ENCODE measurements at places on chromosomes 2 and 18.
A peak's percentile ranks its signal among the peaks of the same experiment; 100 is the strongest.

DNA sequence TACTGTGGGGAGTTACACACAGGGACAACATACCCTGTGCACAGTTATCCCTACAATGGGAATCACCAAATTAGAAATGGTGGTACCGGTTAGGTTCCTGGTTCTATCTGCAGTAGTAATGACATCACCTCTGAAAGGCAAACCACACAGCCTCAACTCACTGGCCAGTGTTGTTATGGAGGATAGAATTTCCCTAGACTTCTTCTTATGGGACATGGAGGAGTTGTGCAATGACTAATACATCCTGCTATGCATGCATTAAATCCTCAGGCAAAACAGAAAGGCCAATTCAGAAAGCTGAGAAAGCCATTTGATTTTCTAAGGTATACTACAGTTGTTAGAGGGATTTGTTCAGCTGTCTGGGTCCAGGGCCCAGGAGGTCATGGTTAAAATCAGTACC is 439.3 kb downstream of the TMX3 start:
- DNase-seq = no peak

GRCh38 chr2:196176142-196176738 is 4.9 kb upstream of the STK17B start:
- peak; percentile 72 for DNase-seq

GRCh38 chr2:23691565-23691964 is 235.4 kb downstream of the ATAD2B start:
- no peak for DNase-seq

GRCh38 chr2:204834716-204835384 is 289.6 kb downstream of the PARD3B start:
- DNase-seq = no peak

DNA sequence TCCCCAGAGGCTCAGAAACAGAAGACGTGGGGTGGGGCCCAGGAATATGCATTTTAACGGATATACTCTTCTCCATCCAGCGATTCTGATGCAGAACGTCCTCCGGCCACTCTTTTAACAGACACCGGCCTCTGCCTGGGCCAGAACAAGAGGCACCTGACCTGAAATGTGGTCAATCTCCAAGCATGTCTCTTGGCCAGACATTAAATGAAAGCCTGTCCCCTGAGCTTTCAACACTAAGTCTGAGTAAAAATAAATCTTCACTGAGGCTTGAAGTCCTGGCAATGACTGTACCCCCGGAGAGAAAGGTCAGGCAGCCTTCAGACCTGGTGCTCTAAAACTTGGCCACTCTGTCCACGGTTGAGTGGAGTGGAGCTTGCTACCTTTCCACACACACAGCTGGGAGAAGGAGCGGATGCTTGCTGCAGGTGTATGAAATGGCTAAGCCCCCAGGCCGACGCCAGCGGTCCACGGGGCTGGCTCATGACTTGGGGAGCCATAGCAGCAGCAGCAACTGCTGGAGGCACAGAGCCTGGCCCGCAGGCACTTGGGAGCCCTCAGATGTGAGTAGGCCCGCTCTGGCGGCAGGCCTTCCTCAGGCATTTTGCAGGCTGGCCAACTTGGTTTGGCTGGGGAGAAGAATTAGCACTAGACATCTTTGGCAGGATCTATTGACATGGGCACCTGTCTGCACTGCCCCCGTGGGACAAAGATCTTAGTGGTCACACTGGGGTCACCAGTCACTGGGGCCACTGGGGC is 79.7 kb downstream of the TMEM17 start:
- DNase-seq = no peak

DNA sequence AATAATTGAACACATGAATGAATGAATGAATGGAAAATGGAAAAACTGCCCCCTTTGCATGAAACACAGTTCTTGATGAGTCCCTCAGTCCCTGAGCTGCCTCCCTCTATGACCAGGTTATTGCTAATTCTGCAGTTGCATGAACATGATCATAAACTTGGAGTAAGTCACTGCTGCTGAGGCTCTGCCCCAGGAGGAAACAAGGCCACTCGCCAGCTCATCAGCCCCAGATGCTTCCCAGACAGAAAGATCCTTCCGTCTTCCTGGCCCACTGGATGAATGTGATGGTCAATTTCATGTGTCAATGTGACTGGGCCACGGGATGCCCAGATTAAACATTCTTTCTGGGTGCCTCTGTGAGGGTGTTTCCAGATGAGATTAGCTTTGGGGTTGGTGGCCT is 16.4 kb downstream of the GPR45 start:
- no peak for DNase-seq

GRCh38 chr2:216689397-216689796 is 6.0 kb downstream of the IGFBP5 start:
- no peak for DNase-seq

GRCh38 chr2:196987649-196988364 is 61.3 kb upstream of the PGAP1 start:
- peak; percentile 42 for DNase-seq

DNA sequence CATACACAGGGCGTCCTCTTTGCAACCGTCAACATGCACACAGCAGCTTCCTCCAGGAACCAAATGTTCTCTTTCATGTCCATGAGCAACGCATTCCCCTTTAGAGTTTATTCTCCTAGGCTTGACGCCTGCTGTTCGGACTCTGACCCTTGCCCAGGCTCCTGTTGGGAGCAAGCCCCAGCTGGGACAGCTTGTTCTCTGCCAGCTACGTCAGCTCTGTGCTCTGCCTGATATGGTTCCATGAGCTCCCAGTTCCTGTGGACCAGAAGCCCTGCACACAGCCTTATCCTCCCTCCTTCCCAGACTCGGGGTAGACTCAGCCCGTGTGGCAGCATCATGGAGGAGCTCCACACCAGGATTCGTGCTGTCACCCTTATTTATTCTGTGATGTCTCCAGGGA is 253.1 kb upstream of the PXDN start:
- no peak for DNase-seq

- no peak for DNase-seq
Measured at GRCh38 chr2:233280114-233280693, 27.4 kb upstream of the SAG start.

DNA sequence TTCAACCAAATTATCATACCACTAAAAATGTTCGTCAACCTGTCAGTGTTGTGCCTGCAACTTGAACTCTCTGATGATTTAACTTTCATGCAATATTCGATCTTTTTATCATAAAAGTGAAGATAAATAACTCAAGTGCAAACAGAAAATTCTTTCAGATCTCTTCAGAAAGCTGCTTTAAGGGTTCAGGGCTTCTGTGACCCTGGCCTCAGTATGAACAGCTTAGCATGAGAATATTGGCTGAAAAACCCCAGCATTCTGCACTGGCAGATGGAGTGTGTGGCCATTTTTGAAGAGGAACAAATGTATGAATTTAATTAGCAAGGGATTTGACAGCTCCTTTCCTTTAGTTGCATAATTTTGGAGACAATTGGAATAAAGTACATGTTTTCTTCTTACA is 851.4 kb upstream of the SOX11 start:
- DNase-seq = no peak

- DNase-seq = no peak
Measured at GRCh38 chr2:172153757-172154156, 51.1 kb upstream of the DLX2 start.

- no peak for DNase-seq
Measured at GRCh38 chr2:42969231-42970150, 177.1 kb upstream of the HAAO start.

DNA sequence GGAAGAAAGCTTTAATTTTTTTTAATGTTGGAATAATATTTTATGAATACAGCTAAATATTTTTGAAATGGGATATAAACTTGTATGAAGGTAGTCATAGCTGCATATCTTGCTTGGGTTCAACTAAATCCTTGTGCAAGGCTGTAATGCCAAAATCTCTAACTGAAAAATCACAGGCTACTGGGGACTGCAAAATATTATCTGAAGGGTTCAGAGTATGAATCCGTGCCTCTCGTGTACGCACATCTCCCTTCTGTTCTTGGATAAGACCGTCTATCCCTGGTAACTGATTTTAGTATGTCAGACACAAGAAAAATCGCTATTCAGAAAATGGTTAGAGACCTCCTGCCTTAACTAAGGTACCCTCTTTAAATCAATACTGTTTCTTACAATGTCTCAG is 71.8 kb downstream of the ACVR1 start:
- no peak for DNase-seq

GRCh38 chr2:42186945-42187632 is 17.9 kb downstream of the EML4 start:
- no peak for DNase-seq

DNA sequence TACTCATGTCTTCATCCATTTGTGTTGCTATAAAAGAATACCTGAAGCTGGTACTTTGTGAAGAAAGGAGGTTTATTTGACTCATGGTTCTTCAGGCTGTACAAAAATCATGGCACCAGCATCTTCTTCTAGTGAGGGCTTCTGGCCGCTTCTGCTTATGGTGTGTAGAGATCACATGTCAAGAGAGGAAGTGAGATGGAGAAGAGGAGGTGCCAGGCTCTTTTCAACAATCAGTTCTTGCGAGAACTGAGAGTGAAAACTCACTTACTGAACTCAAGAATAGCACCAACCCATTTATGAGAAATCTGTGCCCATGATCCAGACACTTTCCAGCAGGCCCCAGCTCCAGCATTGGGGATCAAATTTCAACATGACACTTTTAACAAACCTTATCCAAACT is 30.0 kb upstream of the BARD1 start:
- no peak for DNase-seq

DNA sequence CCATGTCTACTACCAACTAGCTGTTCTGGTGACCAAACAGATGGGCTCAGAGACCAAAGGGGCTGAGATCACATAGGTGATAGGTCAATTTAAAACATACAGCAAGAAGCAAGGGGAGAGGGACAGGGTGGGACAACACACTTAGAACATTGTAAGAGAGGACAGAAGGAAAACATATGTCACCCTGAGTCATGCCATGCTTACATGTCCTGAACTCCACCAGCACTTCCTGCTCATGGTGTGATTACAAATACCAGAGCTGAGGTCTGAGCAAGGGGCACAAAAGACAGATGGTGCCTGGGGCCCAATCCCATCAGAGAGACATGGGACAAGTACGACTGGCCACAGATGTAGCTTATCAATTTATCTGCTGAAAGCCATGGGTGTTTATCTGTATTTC is 28.7 kb upstream of the GALNT14 start:
- DNase-seq = no peak

DNA sequence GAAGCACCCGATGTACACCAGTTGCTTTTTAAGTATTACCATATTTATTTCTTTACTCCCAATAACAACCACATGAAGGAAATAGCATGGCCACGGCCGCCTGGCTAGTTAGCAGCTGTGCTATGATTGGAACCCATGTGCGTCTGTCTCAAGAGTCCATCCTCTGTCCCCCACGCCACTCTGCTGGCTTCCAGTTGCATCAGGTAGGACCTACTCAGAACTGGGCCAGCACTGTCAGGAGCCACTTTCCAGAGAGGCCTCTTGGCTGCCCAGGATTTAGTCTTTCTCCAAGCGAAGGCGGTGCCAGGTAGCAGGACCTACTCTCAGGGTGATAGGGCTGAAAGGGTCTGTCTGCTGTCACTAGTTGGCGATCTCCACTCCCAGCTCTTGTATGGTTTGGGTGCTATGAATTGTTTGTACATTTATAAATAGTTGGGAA is 22.1 kb downstream of the ASB18 start:
- no peak for DNase-seq

- no peak for DNase-seq
Measured at GRCh38 chr2:176364273-176364977, 95.2 kb downstream of the MTX2 start.

GRCh38 chr2:196453613-196454047 is 185.9 kb upstream of the CCDC150 start:
- peak; percentile 21 for DNase-seq

DNA sequence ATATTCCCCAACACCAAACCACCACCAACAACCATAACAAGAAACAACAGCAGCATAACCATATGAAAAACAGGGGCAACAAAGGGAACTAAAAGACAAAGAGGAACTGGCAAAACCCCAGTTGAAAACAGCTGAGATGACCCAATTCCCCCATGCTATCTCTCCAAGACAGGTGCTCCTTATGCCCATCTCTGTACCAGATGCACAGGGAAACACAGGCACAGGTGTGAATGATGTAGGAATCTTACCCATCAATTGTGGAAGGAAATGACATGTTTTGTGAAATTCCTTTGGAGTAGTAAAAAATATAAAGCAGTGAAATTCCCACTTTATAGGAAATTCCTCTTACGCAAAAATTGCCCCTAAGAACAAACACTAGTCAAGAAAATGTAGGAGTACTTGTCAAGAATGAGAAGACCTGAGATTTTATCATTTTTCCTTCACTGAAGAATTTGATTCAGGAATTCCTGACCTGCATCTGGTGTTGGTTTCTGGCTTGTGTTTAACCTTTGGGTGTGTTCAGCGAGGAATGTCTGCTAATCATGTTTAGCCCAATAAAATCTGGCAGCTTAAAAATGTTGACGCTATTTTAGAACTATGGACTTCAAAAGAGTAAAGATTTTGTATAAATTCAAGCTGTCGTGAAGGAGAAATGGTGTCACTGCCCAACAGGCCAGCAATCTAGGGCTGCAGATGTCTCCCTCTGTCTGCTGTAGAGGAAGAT is 67.7 kb upstream of the ARHGAP28 start:
- DNase-seq = no peak

Data from activated T-cell treated with anti-CD3 and anti-CD28 coated beads for 24 hours (primary cell).